ENCODE measurements at places on chromosomes 3 and 15. TPM values are rescaled to one million over a fixed set of nuclear protein-coding genes. Genes with fewer than 3 reads are reported as not detected.

DNA sequence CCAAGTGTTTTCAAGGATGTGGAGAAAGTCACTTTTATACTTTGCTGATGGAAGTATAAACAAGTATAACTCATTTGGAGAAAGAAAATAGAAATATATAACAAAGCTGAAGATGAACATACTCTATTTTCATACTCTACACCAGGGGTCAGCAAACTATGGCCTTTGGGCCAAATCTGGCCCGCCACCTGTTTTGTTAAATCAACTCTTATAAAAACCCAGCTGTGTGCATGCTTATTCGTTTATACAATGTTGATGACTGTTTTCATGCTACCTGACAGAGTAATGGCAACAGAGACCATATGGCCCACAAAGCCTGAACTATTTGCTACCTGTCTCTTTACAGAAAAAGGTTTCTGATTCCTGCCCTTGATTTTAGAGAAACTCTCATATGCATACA, 124.0 kb downstream of the NR1D2 start:
- H3K27me3 ChIP-seq: no peaks in the 10 kb centered on the region
- no peaks in the 10 kb centered on the region for H3K4me1 ChIP-seq
- no peak overlapping the region for H3K4me3 ChIP-seq
- H3K27ac ChIP-seq: no peak overlapping the region
- no peak for DNase-seq

RASGRF1 gene
- total RNA-seq: not detected

DNA sequence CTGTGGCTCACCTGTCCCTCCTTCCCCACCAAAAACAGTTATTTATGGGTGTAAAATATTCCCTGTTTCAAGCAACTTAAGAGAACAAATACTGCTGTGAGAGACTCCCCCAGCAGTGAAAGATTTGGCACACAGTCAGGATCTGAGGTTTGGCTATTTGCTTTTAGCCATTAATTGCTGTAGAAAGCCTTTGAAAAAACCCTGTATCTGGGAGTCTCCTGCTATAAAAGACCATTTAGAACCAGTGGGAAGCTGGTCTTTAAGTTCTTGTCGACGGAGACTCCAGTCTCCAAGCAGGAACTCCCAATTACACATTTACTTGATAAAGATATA, 55.1 kb upstream of the PCSK6 start:
- no peak overlapping the region for H3K27ac ChIP-seq
- no peaks in the 10 kb centered on the region for H3K4me1 ChIP-seq
- H3K36me3 ChIP-seq: no peaks in the 10 kb centered on the region

SPCS1 gene
- 94.7 TPM for total RNA-seq

DNA sequence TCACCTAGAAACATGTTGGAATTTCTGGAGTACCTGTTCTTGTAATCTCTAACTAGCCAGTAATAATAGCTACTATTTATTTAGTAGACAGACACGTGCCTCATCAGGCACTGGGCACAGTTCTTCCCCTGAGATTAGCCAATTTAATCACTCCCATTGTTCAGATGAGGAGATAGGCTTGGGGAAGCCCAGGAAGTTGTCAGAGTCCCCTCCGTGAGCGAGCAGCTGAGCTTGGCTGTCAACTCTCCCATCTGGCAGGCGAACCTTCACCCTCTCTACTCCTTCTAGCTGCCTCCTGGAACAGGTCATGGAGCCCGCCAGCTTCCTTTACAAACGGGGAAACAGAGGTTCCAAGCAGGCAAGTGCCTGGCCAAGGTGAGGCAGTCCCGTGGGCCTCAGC, 31.1 kb upstream of the FGD5 start:
- DNase-seq: no peak
- no peaks in the 10 kb centered on the region for H3K36me3 ChIP-seq
- no peak overlapping the region for H3K4me3 ChIP-seq
- H3K4me1 ChIP-seq: no peaks in the 10 kb centered on the region

GRCh38 chr3:73681610-73682009, 56.9 kb upstream of the PDZRN3 start:
- H3K4me1 ChIP-seq: peaks cover 7% of the 10 kb centered on the region
- H3K27ac ChIP-seq: no peak overlapping the region
- peak; percentile 10 for DNase-seq
- no peaks in the 10 kb centered on the region for H3K36me3 ChIP-seq
- H3K4me3 ChIP-seq: no peak overlapping the region

DNA sequence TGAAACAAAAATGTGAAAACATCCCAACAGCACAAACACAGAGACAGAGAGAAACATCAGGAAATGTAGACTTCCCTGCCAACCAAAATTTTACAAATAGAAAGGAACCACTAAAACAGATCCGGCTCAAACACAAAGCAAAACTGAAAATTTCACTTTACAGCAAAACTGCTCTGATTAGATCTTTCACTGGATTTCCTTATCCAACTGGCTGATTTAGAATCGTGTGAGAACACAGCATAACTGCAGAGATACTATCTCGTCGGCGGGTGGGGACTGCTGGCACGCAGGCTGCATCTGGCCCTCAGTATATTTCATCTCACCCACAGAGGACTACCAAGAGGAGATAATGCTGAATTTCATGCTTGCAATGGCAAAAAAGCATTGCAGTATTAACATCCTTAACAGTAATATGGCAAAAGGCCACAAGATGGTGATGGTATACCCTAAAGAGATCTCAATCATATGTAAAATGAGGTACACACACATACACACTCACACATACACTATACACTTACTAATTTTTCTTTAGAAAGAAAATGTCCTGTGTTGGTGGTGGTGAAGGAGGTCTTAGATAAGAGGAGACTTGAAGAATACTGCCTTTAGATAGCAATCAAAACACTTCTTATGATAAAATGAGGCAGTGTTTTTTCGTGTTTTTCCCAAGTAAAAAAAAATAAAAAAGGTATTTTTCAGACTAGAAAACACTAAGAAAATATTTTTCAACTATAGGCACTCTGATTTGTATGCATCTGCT, 10.6 kb upstream of the LEO1 start:
- peaks cover 11% of the 10 kb centered on the region for H3K4me1 ChIP-seq

GRCh38 chr15:65217526-65218482, 6.5 kb upstream of the CILP start:
- H3K27ac ChIP-seq: no peak overlapping the region
- no peaks in the 10 kb centered on the region for H3K4me1 ChIP-seq
- H3K27me3 ChIP-seq: no peaks in the 10 kb centered on the region
- no peaks in the 10 kb centered on the region for H3K36me3 ChIP-seq

GRCh38 chr3:16297997-16298885, 33.2 kb downstream of the OXNAD1 start:
- peaks cover 9% of the 10 kb centered on the region for H3K4me1 ChIP-seq
- DNase-seq: no peak
- no peaks in the 10 kb centered on the region for H3K27me3 ChIP-seq
- peaks cover 27% of the 10 kb centered on the region for H3K36me3 ChIP-seq
- no peak overlapping the region for H3K4me3 ChIP-seq
- H3K27ac ChIP-seq: no peak overlapping the region

GRCh38 chr15:80815106-80815505, 35.9 kb downstream of the CEMIP start:
- no peak overlapping the region for H3K4me3 ChIP-seq
- H3K27me3 ChIP-seq: no peaks in the 10 kb centered on the region
- no peak overlapping the region for H3K27ac ChIP-seq
- H3K4me1 ChIP-seq: no peaks in the 10 kb centered on the region
- no peaks in the 10 kb centered on the region for H3K36me3 ChIP-seq
- no peak for DNase-seq

DNA sequence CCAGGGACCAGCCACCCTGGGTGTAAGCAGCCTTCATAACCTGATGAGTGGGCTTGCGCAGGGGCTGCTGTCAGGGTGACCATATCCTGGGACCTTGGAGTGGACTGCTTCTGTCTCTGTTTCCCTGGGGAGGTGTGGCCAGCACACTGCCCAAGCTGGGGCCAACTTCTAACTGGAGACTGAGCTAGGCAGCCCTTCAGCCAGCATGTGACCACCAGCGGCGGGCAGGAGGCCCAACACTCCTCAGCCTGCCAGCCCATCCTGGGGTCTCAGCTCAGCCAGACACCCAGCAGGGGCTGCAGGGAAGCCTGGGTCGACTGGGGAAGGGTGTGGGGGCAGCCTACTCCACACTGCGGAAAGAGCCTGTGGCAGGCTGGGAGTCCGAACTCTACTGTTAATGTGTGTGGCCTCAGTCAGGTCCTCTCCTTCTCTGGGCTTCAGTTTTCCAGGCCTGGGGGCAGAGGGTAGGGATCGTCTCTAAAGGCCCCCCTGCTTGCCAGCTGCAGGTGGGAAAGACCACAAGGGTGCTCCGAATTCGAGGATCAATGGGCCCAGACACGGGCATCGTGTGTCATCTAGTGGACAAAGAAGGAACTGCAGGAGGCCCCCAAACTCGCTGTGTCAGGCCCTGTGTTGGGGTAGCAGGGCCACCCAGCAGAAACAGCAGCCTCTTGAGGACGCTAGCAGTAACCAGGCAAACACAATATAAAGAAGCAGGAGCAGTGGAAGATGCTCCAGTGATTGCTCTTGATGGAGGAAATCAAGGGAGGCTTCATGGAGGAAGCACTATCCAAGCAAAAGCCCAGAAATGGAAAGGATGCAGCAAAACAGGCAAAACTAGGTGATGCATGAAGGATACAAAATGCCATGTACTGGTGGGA, 2.0 kb upstream of the SEMA3G start:
- no peaks in the 10 kb centered on the region for H3K36me3 ChIP-seq
- H3K4me1 ChIP-seq: peaks cover 13% of the 10 kb centered on the region
- H3K4me3 ChIP-seq: no peak overlapping the region
- no peak overlapping the region for H3K27ac ChIP-seq
- peak; percentile 63 for DNase-seq

DNA sequence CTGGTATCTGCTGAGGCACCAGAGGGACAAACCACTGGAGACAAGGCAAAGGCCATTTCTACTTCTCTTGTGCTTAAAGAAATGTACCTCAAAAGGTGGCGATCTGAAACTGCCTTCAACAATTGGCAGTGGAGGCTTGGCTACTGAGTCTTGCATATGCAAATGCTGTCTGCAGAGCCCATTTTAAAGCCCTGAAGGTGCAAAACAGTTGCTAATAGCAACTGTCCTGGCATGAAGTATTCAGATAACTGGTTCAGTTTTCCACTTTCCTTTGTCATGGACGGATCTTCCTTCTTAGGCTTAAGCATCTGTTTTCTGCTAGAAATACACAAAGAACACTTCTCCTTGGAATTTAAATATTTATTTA, 71.4 kb upstream of the PSMD6 start:
- H3K4me1 ChIP-seq: peaks cover 5% of the 10 kb centered on the region
- no peak overlapping the region for H3K27ac ChIP-seq
- no peak for DNase-seq

CPN2 gene
- total RNA-seq: not detected

All from SJSA1 (cell line).